ENCODE measurements at places on chromosomes 3 and 15. TPM values are rescaled to one million over a fixed set of nuclear protein-coding genes. Genes with fewer than 3 reads are reported as not detected.
A peak's percentile ranks its signal among the peaks of the same experiment; 100 is the strongest.

The CHDH gene
- 3.2 TPM for total RNA-seq

DNA sequence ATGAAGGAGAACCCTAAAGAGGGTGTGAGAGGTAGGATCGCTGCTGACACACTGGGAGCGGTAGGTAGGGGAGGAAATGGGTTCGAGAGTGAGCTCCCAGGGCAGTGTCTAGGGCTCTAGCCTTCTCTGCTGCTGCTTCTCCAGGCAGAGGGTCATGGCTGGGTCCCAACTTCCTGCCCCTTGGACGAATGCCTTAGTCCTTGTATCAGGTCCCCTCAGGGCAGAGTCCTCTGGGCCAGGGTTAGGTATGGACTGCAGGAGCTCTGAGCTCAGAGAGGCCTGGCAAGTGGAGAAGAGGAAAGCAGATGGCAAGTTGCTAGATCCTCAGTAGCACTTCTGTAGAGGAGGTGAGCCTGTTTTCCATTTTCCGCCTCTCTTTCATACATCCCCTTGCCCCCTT is 2.9 kb downstream of the CORO2B start:
- no peak for DNase-seq

The MRPL47 gene
- total RNA-seq, result 68.0 TPM

- peak; percentile 88 for DNase-seq
These were observed 2.3 kb downstream of the MELTF start for GRCh38 chr3:197027151-197027895.

DNA sequence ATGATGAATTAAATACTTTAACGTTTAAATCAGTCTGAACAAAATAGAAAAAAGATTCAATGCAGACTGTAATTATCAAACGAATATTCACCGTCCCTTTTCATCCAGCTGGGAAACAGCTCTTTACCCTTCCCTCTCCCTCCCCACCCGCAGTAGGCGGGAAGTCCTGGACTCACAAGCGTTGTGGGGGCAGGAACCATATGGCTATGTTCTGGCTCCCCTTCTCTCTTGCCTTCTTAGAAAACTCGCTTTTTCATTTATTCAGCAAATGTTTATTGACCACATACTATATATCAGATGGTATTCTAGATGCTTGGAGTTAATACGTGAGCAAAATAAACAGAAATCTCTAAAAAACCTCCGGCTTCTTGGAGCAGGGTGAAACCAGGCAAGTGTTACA is 715 bp upstream of the SCAPER start:
- no peak for DNase-seq

The ACKR4 gene
- not detected for total RNA-seq

DNA sequence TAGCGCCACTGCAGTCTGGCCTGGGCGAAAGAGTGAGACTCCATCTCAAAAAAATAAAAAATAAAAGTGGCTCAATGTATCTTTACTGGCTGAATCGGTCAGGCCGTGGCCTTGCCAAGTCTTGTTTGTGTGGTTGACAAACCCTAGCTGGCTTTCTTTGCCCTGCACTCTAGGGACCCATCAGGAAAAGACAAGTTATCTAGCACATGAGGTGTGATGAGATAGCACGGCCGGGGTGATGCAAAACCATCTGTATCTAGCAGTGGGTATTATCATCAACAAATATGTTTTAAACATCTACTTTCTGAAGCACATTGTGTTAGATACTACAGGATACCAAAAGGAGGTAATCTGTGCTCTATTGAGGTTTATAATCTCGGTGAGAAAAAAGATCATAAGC is 3.9 kb upstream of the DPP8 start:
- DNase-seq, result no peak

The RUVBL1 gene
- 94.9 TPM for total RNA-seq
